ENCODE measurements at places on chromosomes 16 and 17. TPM values are rescaled to one million over a fixed set of nuclear protein-coding genes. Genes with fewer than 3 reads are reported as not detected.
A peak's percentile ranks its signal among the peaks of the same experiment; 100 is the strongest.

- H3K4me3 ChIP-seq = no peak overlapping the region
- H3K36me3 ChIP-seq = no peaks in the 10 kb centered on the region
- H3K27ac ChIP-seq = no peak overlapping the region
- no peak for DNase-seq
Measured at GRCh38 chr17:2172077-2172851, 117.4 kb downstream of the HIC1 start.

DNA sequence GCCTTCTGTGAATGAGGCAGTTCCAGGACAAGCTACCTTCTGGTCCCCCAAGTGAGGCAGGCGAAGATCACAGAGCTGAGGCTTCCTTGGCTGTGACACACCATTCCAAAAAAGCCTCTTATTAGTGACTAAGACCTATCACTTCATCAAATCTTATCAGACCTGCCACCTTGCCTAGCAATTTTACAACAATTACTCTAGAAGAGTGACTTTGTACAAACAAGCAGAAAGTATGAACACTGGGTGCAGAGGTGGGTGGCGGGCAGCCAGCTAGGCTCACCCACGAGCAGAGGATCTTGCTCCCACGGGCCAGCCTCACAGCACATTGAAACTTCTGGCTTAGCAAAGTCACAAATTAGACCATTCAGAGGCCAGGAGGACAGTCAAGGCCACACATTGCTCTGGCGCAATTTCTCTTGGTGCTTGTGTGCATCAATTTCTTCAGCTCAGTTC, 2.2 kb upstream of the ICAM2 start:
- H3K27ac ChIP-seq = no peak overlapping the region
- no peak for DNase-seq
- no peaks in the 10 kb centered on the region for H3K4me1 ChIP-seq
- H3K27me3 ChIP-seq = no peaks in the 10 kb centered on the region

GRCh38 chr16:3152027-3152276, 17.1 kb downstream of the ZNF213 start:
- peaks cover 2% of the 10 kb centered on the region for H3K36me3 ChIP-seq
- no peaks in the 10 kb centered on the region for H3K27me3 ChIP-seq
- peak overlapping the region; percentile 85 for H3K27ac ChIP-seq
- H3K4me3 ChIP-seq = peak overlapping the region; percentile 96
- peaks cover 12% of the 10 kb centered on the region for H3K4me1 ChIP-seq

GRCh38 chr16:58472266-58472665, 27.7 kb upstream of the NDRG4 start:
- no peak overlapping the region for H3K27ac ChIP-seq
- H3K4me1 ChIP-seq = no peaks in the 10 kb centered on the region

GRCh38 chr17:14474591-14474990, 173.7 kb downstream of the HS3ST3B1 start:
- no peak overlapping the region for H3K27ac ChIP-seq
- H3K27me3 ChIP-seq = no peaks in the 10 kb centered on the region
- DNase-seq = no peak
- no peaks in the 10 kb centered on the region for H3K36me3 ChIP-seq
- H3K4me1 ChIP-seq = no peaks in the 10 kb centered on the region
- H3K4me3 ChIP-seq = no peak overlapping the region

DNA sequence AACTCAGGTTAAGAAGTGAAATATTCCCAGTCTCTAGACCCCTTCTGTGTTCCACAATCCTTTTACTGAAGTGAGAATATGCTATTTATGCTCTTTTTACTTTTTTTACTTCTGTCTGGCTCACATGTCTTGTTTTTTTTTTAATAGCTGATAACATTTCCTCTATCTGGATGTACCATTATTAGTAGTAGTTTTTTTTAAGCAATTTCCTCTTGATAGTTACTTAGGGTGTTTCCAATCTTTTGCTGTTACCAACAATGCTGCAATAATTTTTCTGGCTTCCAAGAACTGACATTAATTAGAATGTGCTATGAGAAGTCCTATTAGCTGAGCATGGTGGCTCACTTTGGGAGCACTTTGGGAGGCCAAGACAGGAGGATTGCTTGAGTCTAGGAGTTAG, 32.0 kb downstream of the KSR1 start:
- no peak overlapping the region for H3K27ac ChIP-seq
- H3K27me3 ChIP-seq = no peaks in the 10 kb centered on the region
- H3K4me1 ChIP-seq = no peaks in the 10 kb centered on the region
- no peak overlapping the region for H3K4me3 ChIP-seq
- DNase-seq = no peak

- no peak within 1 kb of the TSS for H3K27ac ChIP-seq
- no peak within 1 kb of the TSS for H3K4me3 ChIP-seq
- DNase-seq = no peak
- no peaks in the 10 kb centered on the region for H3K27me3 ChIP-seq
- no peaks in the 10 kb centered on the region for H3K4me1 ChIP-seq
Measured at GRCh38 chr16:83967838-83968305, at the start of gene NECAB2. TSS of gene NECAB2 (plus strand) at chr16:83968244. CDS start at chr16:83968649, 405 bp downstream.

CD68 gene
- 51.6 TPM for total RNA-seq

GRCh38 chr17:31431852-31432658, 40.6 kb downstream of the RAB11FIP4 start:
- H3K4me3 ChIP-seq = no peak overlapping the region
- no peaks in the 10 kb centered on the region for H3K4me1 ChIP-seq
- H3K36me3 ChIP-seq = no peaks in the 10 kb centered on the region
- peaks cover 2% of the 10 kb centered on the region for H3K27me3 ChIP-seq
- no peak overlapping the region for H3K27ac ChIP-seq

IRX6 gene
- not detected for total RNA-seq

PERCC1 gene
- total RNA-seq = not detected

- H3K36me3 ChIP-seq = no peaks in the 10 kb centered on the region
- H3K4me1 ChIP-seq = no peaks in the 10 kb centered on the region
- no peak overlapping the region for H3K4me3 ChIP-seq
- H3K27me3 ChIP-seq = no peaks in the 10 kb centered on the region
- no peak for DNase-seq
- no peak overlapping the region for H3K27ac ChIP-seq
Measured at GRCh38 chr16:47617732-47618131, 156.6 kb downstream of the PHKB start.

RBFOX1 gene
- total RNA-seq = not detected

DNA sequence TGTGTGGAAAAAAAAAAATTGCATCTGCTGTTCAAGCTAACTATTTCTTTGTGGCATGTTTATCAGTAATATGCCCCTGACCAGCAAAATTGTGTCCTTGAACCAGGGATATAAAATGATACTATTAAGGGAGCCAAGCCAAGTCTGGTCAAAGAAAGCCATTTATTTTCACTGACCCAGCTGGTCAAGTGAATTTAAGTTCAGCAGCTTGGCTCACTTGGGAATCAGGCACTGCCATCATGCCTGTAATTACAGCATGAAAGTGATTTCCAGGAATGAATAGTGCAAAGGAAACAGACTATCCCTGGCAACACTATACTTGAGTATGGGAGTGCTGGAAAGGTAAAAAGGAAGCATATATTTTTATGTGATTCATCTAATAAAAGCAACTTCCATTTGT, 934.6 kb upstream of the CDH8 start:
- H3K4me3 ChIP-seq = no peak overlapping the region
- H3K4me1 ChIP-seq = no peaks in the 10 kb centered on the region

DNA sequence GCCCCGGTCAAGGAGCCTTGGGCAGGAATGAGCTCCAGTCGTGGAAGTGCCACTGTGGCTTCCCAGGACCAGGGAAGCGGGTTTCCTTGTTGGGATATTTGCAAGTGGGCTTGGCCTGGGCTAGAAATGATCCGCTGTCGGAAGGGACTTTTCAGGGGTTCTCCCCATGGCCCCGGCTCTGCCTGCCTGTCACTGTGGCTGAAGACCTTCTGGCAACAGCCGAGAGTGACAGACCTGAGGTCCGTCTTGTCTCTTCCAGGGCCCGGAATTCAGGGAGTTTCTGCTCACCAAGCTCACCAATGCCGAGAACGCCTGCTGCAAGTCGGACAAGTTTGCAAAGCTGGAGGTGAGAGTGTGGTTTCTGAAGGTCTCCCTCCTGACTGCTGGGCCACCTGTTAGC, 57.7 kb downstream of the OR1D5 start:
- no peak overlapping the region for H3K27ac ChIP-seq
- peaks cover 11% of the 10 kb centered on the region for H3K4me1 ChIP-seq
- H3K4me3 ChIP-seq = no peak overlapping the region
- no peaks in the 10 kb centered on the region for H3K27me3 ChIP-seq
- no peak for DNase-seq

- no peak overlapping the region for H3K27ac ChIP-seq
- DNase-seq = no peak
- H3K4me3 ChIP-seq = no peak overlapping the region
- no peaks in the 10 kb centered on the region for H3K27me3 ChIP-seq
- H3K36me3 ChIP-seq = no peaks in the 10 kb centered on the region
Measured at GRCh38 chr17:76612977-76613851, 27.6 kb upstream of the ST6GALNAC2 start.

MEIOC gene
- 0.82 TPM for total RNA-seq

DNA sequence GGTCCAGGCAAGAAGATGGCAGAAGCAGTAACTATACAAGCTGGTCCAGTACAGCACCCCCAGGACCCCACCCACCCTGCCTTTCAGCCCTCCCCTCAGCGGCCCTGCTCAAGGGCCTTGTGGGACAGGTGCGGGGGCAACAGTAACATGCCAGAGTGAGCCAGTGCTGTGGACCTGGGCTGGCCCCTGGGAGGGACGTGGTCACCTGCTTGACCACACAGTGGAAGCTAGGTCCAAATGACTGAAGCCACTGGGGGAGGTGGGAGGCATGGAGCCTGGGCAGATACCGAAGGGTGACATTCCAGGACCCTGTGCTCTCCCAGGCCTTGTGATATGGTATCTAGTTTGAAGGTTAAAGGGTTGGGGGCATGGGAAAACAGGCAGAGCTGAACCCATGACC, 17.3 kb downstream of the ATP6V0D1 start:
- DNase-seq = no peak
- no peak overlapping the region for H3K27ac ChIP-seq
- no peak overlapping the region for H3K4me3 ChIP-seq
- H3K27me3 ChIP-seq = no peaks in the 10 kb centered on the region
- no peaks in the 10 kb centered on the region for H3K36me3 ChIP-seq
- H3K4me1 ChIP-seq = no peaks in the 10 kb centered on the region

DNA sequence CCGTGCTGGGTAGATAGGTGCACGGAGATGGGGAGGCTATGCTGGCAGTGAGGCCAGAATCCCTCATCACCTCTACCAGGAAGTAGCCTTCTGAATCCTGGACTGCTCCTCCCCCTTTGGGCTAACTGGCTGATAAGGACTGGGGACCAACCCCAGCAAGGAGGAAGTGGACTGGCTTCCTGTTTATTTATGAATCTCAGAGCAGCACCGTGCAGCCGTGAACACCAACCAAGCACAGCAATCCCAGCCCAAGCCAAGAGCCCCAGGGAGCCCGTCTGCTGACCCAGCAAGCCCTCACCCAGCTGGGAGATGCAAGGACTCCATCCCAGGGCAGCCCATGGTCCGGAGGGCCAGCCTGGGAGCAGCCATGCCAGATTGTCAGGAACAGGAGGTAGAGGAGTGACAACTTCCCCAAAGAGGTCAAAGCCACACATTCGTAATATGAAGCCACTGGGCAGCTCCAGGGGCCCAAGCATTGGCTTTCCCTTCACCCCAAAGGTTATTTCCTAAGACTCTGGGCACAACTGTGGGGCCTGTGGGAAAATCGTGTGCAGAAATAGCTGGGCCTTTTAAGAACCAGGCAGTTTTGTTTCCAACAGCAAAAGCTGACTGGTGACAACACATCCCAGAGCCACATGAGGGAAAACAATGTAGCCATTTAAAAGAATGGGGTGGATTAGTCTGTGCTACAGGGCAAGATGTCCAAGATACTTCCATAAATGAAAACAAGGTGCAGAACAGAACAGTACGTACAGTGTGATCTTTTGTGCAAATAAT, 23.9 kb downstream of the PHB1 start:
- peaks cover 7% of the 10 kb centered on the region for H3K4me1 ChIP-seq
- H3K27ac ChIP-seq = peak overlapping the region; percentile 11
- no peaks in the 10 kb centered on the region for H3K36me3 ChIP-seq
- H3K4me3 ChIP-seq = no peak overlapping the region

GRCh38 chr17:45197555-45198334, 23.9 kb upstream of the FMNL1 start:
- peaks cover 18% of the 10 kb centered on the region for H3K4me1 ChIP-seq
- H3K36me3 ChIP-seq = no peaks in the 10 kb centered on the region
- H3K4me3 ChIP-seq = peak overlapping the region; percentile 32
- peak; percentile 61 for DNase-seq

DNA sequence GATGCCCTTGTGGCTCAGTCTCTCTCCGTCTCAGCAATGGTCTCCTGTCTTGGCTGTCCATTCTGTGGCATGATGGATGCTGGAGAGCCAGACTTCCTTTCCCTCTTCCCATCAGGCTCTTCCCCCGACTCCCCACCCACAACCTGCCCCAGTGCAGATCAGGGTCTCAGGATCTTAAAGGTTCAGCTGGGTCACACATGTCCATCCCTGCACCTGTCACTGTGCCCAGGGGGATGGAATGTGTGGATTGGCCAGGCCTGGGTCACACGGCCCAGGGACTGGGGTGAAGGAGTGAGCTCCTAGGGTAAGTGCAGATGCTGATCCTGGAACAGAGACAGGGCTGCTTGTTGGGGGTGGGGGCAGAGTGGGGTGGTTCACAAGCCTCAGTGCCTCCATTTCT, 23.0 kb downstream of the ADGRG5 start:
- no peaks in the 10 kb centered on the region for H3K4me1 ChIP-seq
- no peak for DNase-seq
- no peak overlapping the region for H3K4me3 ChIP-seq
- no peak overlapping the region for H3K27ac ChIP-seq
- no peaks in the 10 kb centered on the region for H3K27me3 ChIP-seq

GRCh38 chr17:21041741-21042457, 912 bp downstream of the USP22 start:
- H3K4me3 ChIP-seq = peak overlapping the region; percentile 79
- H3K27me3 ChIP-seq = no peaks in the 10 kb centered on the region
- peaks cover 11% of the 10 kb centered on the region for H3K36me3 ChIP-seq
- peaks cover 27% of the 10 kb centered on the region for H3K4me1 ChIP-seq

- H3K27ac ChIP-seq = no peak overlapping the region
- no peak for DNase-seq
- H3K4me3 ChIP-seq = no peak overlapping the region
- H3K36me3 ChIP-seq = 0 out of 2 replicates have a peak, but pooled peaks cover 2% of the 10 kb centered on the region
- no peaks in the 10 kb centered on the region for H3K4me1 ChIP-seq
Measured at GRCh38 chr17:38320482-38320881, 23.3 kb downstream of the GPR179 start.

- no peaks in the 10 kb centered on the region for H3K4me1 ChIP-seq
- H3K36me3 ChIP-seq = no peaks in the 10 kb centered on the region
- no peak for DNase-seq
- no peak overlapping the region for H3K27ac ChIP-seq
- H3K4me3 ChIP-seq = no peak overlapping the region
- H3K27me3 ChIP-seq = no peaks in the 10 kb centered on the region
Measured at GRCh38 chr17:4440690-4441686, 7.2 kb downstream of the SPNS3 start.

GRCh38 chr17:82238472-82239201, 9.8 kb downstream of the SLC16A3 start:
- H3K27me3 ChIP-seq = no peaks in the 10 kb centered on the region
- DNase-seq = no peak
- no peak overlapping the region for H3K4me3 ChIP-seq
- peak overlapping the region; percentile 94 for H3K27ac ChIP-seq
- peaks cover 97% of the 10 kb centered on the region for H3K4me1 ChIP-seq

PRSS21 gene
- not detected for total RNA-seq

GRCh38 chr17:80058311-80058955, 22.0 kb downstream of the CCDC40 start:
- no peak for DNase-seq
- no peak overlapping the region for H3K4me3 ChIP-seq
- H3K4me1 ChIP-seq = peaks cover 16% of the 10 kb centered on the region
- H3K36me3 ChIP-seq = no peaks in the 10 kb centered on the region
- no peak overlapping the region for H3K27ac ChIP-seq

Measured in Panc1 (cell line).